ENCODE measurements at places on chromosomes 5 and 9.

DNA sequence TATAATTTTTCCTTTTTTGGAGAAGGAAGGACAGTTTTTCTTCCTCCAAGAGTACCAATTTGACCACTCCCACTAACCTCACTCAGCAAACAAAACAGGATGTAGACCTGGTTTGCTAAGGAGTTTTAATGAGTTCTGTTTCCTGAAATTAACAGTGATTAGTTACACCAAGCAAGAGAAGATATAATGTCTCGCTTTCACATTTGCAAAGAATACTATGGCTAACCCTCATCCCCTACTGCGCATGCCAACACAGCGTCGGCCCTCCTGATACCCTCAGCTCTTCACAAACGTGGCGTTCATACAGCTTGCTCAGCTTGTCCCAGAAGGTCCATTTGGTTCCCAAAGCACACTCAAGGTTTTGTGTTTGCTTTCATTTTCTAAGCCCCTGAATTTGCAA, 41.9 kb upstream of the IPPK start:
- no peak for DNase-seq

DNA sequence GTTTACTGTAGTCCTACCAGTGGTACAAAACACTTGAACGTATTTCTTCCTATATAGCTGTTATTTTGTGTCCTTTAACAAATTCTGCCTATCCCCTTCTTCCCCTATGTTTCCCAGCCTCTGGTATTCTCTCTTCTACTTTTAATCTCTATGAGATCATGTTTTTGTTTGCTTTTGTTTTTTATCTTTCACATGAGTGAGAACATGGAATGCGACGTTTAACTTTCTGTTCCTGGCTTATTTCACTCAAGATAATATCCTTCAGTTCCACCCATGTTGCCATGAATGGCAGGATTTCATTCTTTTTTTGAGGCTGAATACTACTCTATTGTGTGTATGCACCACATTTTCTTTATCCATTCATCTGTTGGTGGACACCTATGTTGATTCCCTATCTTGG, 634.4 kb upstream of the WWC1 start:
- DNase-seq, result no peak

GRCh38 chr5:56638061-56638621, 177.2 kb upstream of the MAP3K1 start:
- no peak for DNase-seq

DNA sequence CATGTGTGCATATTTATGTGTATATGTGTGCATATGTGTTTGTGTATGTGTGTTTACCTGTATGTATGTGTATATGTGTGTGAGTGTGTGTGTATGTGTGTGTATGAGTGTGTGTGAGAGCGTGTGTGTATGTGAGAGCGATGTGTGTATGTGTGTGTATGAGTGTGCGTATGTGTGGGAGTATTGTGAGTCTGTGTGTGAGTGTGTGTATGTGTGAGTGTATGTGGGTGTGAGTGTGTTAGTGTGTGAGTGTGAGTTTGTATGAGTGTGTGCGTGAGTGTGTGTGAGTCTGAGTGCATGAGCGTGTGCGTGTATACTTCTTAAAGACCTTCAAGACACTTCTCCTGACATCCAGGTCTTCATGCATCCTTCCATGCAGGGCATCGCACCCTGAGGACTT, 49.6 kb downstream of the CFAP77 start:
- DNase-seq, result no peak

DNA sequence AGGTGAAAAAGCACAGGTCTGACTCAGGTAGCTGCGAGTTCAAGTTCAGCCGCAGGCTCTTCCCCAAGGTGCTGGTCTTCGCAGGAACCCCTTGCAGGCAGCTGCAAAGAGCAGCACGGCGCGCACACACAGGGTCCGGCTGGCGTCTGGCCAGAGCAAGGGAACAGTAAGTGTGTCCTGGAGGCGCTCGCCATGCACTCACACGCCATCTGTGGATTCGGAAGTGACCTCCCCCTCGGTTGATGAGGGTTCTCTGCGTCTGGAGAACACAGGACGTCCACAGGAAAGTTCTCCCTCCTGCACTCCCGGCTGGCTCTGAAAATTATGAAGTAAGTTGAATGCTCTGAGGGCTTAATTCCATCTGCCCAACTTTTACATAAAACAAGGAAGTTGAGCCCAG, 14.0 kb upstream of the EGFL7 start:
- DNase-seq, result no peak

DNA sequence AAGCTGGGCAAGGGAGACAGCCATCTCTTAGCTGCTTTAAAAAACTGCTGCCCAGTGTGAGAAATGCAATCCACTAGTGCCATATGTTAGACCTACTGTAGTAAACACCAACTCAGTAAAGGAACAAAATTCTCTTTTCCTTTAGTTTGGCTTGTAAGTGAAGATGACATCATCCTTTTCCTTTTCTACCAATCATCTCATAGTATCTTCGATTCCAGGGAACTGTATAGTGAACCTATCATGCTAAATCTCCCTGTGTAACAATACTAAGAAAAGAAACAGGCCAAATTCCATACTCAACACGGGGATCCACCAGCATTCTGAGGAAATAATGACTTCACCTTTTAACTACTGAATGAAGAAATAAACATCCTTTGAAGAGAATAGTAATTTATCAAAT, 100.1 kb downstream of the RAPGEF6 start:
- no peak for DNase-seq

GRCh38 chr5:54063817-54064216, 246.6 kb downstream of the ARL15 start:
- DNase-seq, result no peak

DNA sequence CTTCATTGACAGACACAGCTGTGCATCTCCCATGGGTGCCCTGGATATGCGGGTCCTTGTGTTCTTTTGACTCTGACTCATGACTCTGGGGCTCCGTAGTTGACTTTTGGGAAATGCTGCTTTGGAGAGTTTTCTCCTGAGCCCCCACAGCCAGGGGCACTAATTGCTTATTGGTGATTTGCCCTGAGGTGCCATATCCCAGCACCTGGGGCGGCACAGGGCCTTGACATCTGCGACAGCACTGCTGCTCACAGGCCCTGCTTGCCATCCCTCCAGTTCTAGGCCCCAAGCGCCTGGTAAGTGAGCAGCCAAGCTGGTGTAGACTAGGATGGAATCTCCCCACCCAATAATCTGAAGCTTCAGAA, 75.1 kb downstream of the AMBP start:
- DNase-seq, result no peak

- DNase-seq, result no peak
Observed at GRCh38 chr9:109914280-109915027, 134.5 kb downstream of the PALM2AKAP2 start.

- DNase-seq, result no peak
Observed at GRCh38 chr5:76820526-76820890, 1.7 kb downstream of the F2RL1 start.

DNA sequence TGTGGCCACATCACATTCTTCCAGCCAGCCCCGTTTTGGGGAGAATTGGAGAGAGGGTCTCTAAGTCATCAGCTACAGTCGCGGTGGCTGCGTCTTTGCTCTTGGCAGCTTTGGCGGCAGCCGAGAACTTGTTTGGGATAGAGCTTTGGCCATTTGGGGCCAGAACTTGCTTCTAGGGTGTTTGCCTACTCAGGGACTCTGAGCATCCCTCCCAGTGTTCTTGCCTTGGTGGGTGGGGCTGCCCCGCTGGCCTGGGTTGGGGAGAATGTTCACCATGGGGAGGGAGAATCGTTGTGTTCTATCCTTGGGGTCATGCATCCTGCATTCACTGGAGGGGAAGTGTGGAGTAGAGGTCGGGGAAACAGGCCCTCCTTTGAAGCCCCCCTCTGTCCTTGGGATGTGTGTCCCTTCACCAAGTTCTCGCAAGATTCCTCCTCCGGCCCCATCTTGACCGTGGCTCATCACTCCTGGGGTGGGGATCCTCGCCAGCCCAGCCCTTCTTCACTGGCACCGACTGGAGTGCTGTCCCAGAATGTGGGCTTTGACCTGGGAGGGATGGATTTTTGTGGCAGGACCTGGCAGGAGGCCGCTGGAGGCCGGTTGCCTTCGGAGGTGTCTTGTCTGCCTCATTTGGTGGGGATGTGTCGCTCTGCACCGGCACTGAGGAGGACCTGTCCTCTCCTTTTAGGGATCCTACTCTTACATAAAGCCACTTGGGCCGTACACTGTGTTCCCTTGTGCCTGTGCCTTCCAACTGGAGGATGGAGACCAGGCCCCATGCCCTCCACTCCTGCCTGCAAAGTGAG, 3.5 kb downstream of the PHF2 start:
- no peak for DNase-seq

DNA sequence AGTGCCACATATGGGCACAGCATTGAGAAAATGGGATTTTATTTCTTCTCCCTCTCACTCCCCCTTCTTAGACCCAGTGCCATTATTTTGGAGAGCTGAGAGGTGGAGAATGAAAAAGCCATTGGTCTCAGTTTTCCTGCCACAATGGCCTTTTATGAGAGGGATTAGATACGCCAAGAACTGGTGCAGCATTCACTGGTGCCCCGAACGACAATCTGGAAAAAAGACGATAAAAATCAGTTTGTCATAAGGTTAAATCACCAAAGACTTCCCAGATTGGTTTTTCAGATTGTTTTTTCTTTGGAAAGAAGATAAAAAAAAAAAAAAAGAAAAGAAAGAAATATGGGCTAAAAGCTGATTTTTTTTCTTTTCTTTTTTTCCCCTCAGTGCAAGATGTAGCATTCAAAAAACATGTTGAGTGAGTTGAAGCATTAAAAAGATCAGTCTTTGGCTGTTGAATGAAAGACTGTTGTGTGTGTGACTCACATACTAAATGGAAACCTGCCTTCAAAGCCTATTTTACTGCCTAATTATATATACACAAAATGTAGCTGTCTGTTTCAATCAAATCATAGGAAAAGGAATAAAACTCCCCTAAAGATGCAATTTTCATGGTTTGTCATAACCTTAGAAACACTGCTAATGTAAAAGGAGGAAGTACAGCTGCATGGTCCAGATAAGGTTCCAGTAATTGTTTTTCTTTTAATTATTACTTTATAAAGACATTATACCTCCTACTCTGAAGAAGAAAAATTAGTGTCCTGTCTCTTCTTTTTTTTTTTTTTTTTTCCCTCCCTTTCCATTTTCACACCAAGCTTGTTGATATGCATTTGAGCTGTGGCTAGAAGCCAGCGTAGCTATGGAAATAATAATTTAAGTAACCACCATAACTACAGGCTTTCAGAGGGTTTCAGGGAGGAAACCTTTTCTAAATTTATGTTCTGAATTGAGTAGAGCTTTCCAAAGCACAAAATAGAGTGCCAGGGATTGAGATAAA, 27.2 kb upstream of the ZNF608 start:
- no peak for DNase-seq

GRCh38 chr5:151298063-151298855, 5.3 kb downstream of the SLC36A3 start:
- DNase-seq, result no peak

DNA sequence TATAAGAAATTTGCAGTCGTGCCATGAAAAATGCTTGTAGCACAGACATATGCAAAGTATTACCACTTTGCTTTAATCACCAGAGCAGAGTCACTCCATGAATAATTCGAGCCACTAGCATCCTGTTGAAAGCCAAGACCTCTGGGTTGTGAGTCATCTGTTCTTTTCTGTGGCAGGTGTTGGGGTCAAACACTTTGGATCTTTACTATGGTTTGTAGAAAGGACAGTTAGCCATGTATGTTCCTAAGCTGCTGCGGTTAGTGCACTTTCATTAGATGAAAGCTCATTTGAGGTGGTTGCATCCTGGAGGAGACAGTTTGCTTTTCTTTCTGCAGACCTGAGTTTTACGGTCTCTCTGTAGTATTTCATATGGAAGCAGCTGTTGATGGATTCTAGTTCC, 223.7 kb downstream of the DMRT2 start:
- no peak for DNase-seq

GRCh38 chr5:130978475-130978874, 186.6 kb downstream of the HINT1 start:
- DNase-seq, result no peak

GRCh38 chr5:5288201-5288600, 134.3 kb upstream of the ICE1 start:
- no peak for DNase-seq

DNA sequence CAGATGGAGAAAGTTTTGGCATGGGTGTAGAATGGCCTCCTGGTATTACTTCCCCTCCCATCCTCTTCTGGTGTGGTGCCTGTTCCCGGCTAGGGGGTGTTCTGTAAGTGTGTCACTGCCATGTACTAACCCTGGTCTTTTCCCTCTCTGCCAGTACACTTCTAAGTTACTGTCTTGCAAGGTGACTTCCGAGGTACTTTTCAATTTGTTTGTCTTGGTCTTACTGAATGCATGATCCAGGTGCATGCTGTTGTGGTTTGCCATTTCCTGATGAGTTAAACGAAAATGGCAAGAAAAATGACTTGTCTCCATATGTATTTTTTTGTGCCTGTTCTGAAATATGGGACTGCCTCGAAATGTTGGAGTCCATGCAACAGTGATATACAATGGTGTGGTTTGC, 46.0 kb downstream of the C9orf152 start:
- DNase-seq, result no peak

DNA sequence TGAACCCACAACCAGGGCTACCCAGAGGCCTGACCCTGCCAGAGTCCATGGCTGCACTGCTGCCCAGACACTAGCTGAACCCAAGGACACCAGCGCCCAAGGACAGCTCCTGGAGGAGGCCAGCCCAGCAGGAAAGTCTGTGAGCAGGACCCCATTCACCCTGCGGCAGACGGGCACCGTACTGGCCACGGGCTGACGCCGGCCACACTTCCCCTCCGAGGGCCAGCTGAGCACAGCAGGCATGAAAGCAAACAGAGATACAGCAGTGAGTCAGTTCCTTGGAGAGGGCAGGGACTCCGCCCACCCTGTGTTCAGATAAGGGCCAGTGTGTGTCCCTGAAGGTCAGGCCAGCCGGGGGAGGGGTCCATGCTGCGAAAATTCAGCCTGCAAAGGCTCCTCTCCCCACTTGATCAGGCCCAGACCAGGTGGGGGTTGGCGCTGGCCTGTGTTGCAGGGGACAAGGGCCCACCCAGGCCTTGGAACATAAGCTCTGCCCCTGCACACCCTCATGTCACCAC, 3.2 kb downstream of the RNF208 start:
- DNase-seq, result no peak
